ENCODE measurements at places on chromosomes 5 and 9.

DNA sequence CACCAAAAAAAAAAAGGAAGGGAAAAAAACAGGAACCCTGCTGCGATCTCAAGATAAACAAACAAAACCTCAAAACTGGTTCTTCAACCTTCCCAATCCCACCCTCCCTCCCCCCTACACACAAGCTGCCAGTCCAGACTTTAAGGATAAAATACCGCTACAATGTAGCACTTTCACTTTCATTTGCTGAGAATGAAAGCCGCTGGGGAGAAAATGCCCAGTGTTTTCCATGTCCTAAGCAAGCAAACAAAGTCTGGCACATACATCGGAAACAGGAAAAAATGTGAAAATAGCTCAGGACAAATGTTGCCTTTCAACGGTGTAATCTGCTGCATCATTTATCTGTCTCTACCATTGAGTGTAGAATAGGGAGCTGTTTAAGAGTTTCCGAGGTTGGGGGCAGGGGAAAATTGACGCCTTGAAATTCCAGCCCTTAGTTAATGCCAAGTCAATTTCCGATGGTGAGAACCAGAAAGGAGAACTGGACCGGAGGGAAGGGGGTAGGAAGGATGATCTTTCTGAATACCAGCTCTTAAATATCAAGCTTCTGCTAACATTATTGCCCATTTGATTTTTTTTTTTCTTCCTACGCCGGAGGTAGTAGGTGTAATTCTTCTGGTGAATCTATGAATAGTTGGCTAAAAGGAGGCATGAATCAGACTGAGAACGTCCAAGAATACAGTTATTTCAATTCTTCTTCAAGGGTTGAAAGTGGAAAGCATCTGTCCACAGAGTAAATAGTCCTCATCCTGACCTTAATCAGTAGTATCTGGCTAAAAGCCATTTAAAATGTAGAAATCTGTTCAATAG, 1.2 kb upstream of the ADAMTS6 start:
- DNase-seq = no peak

- no peak for DNase-seq
Observed at GRCh38 chr5:39381376-39381775, 17.1 kb upstream of the C9 start.

DNA sequence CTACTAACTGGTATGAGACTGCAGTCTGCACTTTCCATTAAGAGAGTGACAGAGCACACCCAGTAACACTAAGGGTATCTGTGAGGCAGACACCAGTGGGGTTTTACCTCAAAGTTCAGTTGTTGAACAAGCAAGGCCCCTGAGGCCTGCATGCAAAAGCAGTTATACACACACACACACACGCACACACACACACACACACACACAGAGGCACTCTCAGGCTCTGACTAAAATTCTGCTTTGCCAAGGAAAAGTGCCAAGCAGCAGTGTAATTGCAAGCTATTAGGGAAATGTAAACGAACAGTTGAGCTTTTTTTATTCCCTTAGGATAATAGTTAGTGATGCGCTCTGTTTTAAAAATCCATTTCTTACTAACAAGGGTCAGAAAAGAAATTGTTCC, 377.1 kb downstream of the SPOCK1 start:
- DNase-seq = no peak

DNA sequence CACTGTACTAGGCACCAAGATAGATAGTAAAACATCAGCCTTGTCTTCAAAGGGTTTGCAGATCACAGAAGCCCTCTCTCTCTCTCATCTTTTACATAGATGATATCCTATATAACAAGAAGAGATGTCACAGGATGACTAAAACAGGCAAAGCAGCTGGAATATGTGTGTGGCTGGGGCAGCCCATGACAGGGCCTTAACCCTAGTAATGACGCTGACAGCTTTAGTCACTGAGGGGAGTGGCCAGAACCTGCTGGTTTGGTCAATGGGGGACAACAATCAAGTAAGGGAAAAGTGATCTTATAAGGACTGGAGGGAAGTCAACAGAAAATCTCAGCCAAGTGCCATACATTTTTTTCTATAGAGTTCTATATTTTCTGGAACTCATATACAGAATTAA, 41.9 kb upstream of the RIC1 start:
- peak; percentile 57 for DNase-seq

DNA sequence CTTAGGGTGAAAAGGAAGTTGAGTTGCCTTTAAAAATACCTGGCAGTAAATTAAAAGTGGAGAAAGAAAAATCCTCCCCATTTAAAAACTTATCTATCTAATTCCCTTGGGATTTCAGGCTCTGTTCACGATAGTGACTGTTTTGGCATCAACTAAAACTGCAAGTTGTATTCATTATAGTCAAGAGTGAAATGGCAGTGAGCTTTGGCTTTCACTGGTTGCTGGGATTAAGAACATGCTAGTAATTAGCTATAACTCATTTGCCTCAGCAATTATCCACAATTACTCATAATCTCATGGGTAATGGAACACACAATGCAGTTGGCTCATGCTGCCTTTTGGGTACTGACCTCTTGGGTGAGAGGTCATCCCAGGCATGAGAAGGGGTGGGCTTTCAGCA, 250.1 kb downstream of the GAS1 start:
- no peak for DNase-seq

DNA sequence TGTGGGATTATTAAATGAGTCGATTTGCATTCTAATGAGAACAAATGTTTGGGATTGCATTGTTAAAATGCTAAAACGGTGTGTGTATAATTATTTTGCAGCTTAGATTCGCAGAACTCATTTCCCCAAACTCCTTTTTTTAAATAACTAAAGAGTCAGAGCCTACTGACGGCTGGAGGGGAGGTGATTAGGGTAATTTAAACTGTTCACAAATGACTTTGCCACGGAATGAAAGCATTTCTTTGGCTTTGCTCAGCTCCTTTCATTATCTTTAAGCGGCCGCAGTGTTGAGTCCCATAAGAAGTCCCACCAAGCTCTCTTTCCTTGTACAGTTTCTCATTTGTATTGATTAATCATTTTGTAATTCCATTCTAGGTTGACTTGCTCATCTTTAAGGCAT, 1632.8 kb downstream of the MAT2B start:
- DNase-seq = no peak

DNA sequence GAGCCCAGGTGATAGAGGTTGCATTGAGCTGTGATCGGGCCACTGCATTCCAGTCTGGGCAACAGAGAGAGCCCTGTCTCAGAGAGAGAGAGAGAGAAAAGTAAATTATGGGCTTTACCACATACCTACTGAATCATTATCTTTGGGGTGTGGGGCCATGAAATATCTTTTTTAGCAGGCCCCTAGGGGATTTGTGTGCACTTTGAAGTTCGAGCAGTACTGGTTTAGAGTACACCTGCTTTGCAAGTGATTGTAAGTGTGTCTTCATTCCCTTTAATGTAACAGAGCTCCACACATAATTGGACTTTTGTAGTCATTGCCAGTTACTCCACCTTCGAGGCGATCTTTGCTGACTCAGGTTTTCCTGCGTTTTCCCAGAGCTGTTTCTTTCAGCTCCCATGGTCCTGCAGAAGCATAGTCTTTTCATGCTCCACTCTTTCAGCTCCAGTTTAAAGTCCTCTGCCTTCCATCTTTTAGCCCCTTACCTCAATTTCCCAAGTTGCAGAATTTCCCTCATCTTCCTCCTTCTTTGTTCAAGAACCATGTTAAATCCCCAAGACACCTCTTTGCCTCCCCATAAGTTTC, 24.0 kb upstream of the FRMPD1 start:
- DNase-seq = no peak

DNA sequence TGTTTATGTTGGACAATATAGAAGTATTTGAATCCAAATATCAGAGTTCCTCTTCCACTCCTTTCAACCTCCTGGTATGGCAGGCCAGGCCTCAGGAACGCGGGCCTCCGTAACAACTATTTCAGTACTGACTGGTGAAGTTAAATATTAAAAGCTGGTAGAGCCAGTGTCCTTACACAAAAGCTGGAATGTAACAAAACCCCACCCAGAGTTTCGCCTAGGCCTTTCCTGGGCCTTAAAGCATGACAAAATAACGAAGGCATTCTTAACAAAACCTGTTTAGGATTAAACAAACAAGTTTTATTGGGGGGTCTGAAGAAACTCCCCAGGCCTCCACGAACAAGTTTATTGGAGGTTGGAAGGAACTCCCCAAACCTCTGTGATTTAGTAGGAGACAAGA, 61.6 kb upstream of the GNE start:
- no peak for DNase-seq

DNA sequence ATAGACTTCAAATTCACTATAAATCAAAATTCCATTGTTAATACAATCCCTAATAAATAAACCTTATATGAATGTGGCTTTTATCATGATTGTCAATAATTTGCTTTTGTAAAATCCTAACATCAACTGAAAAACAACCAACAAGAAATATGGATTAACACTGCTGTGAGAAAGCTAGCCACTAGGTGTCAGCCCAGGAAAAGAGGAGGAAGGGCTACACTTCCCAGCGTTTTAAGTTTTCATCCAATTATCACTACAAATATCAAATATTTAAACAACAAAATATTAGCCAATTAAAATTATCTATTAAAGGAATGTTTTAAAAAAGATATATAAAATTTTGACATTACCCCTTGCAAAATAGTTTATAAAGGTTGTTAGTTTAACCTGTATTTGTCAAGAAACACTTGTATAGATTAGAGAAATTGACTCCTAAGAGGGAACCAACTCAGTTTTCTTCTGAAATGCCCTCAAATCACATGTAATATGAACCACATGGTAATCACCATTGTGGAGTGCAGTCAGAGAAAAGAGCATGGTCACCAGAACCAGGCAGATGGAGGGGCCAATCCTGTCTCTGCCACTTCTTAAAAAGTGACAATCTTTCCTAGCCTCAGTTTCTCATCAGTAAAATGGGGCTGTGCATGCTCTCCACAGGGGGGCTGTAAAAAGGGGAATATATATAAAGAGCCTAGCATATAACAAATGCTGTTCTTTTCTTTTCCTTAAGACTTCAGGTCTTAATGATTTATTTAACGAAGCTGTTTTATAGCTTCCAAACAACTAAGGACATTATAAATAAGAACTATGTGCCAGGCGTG, 188.2 kb downstream of the CRB2 start:
- DNase-seq = peak; percentile 22

DNA sequence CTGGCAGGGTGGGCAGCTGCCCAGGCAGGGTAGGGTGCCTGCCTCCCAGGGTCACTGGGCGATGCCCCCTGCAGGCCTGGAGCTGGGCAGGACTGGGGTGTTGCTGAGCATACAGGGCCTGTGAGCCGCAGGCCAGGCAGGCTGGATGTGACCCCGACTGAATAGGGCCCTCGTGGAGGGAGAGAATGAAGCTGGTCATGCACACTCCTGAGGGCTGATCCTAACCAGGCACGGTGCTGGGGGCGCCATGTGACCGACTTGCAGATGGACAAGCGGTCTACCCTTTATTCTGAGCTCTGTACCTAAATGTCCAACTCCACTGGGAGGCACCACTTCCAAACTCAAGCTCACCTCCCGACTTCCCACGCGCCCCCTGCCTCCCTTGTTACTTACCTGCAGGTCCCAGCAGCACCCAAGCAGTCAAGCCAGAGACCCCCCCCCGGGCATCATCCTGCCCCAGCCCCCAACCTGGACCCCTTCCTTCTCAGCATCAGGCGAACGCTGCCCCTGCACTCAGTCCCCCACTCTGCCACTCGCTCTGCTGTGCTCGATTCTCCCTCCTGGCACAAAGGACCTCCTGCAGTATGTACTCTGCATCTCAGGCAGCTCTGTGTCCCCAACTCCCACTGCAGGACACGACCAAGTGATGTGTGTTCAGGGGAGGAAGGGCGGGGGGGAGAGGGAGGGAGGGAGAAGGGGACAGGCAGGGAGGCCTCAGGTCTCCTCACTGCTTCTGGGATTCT, 76.8 kb upstream of the PHYKPL start:
- no peak for DNase-seq

DNA sequence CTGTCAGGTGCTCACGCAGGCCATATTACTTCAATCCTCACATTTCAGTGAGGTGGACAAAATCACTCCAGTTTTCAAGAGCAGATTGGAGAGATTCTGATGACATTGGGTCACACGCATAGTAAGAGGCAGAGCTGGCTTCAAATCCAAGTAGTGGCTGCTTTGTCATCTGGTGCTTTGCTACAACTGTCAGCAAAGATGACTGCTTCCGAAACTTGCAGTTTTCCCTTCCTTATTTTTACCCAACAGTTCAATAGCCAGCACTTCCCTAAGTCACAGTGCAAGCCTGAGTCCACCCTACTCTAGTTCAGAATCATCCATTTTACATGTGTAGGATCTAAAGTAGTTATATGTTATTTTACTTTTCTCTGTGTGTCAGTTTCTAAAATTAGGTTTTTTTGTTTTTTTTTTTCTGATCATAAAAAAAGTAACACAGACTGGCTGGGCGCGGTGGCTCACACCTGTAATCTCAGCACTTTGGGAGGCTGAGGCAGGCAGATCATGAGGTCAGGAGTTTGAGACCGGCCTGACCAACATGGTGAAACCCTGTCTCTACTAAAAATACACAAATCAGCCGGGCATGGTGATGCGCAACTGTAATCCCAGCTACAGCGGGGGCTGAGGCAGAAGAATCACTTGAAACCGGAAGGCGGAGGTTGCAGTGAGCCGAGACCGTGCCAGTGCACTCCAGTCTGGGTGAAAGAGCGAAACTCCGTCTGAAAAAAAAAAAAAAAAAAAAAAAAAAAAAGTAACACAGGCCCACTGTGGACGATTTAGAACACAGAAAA, 49.6 kb downstream of the ANKDD1B start:
- DNase-seq = no peak

GRCh38 chr9:4887556-4887955, 94.8 kb downstream of the RCL1 start:
- DNase-seq = no peak

DNA sequence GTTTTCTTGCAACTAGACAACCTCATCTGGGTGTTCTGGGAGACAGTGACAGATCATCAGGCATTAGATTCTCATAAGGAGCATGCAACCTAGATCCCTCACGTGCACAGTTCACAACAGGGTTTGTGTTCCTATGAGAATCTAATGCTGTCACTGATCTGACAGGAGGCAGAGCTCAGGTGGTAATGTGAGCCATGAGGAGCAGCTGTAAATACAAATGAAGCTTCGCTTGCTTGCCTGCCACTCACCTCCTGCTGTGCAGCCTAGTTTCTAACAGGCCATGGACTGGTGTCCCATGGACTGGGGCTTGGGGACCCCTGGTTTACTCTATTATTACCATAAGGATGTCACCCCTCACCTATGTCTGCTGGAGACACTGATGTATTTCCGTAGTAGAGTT, 166.8 kb downstream of the PSAT1 start:
- DNase-seq = no peak

- DNase-seq = no peak
Observed at GRCh38 chr5:168153876-168154270, 137.6 kb upstream of the WWC1 start.

DNA sequence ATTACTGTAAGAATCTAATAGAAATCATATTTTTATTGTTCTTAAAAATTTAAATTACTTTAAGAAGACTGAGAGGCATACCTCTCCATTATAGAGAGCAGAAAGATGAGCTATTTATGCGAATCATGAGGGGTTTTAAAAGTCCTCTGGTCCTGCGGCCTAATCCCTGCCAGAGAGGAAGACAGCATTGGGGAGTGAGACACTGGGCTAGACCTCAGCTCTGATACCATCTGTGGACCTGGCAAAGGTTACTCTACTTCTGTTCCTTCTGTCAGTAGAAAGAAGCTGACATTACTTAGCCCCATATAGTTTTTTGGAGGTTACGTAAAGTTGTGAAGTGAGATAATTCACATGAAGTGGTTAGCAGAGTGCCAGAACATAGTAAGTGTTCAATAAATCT, 103.6 kb downstream of the CCDC192 start:
- DNase-seq = no peak

- no peak for DNase-seq
Observed at GRCh38 chr5:28678899-28679298, 1640.5 kb upstream of the CDH9 start.

GRCh38 chr5:93731987-93732386, 9.4 kb downstream of the POU5F2 start:
- no peak for DNase-seq
